ENCODE measurements at places on chromosomes 2 and 18.

DNA sequence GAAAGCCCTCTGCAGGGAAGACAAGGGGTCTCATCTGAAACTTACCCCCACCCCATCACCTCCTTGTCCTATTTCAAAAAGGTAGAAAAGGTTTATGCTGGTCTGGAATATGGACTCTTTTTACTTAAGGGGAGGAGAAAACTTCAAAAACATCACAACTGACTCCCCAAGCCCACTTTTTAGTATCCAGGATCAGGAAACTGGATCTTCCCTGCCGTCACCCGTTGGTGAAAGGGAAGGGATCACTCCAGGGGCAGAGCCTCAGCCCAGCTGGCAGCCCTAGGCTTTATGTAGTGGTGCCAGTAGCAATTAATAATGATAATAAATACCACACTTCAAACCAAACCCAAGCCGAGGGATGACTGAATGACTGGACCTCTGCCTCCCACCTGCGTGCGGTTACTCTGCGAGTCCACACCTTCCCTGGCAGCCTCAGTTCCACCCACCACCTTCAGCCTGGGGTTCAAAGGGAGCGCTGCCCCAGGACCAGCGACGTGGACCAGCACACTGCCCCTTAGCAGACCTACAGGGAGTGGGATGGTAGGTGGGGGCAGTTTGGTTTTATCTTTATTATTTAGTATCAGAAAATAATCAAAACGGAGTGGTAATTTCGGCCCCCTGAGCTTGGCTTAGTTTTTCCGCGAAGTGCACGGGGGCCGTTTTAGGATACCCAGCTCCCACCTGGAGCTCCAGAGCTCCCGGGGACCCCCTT, 4.9 kb upstream of the GATA6 start:
- DNase-seq, result no peak

DNA sequence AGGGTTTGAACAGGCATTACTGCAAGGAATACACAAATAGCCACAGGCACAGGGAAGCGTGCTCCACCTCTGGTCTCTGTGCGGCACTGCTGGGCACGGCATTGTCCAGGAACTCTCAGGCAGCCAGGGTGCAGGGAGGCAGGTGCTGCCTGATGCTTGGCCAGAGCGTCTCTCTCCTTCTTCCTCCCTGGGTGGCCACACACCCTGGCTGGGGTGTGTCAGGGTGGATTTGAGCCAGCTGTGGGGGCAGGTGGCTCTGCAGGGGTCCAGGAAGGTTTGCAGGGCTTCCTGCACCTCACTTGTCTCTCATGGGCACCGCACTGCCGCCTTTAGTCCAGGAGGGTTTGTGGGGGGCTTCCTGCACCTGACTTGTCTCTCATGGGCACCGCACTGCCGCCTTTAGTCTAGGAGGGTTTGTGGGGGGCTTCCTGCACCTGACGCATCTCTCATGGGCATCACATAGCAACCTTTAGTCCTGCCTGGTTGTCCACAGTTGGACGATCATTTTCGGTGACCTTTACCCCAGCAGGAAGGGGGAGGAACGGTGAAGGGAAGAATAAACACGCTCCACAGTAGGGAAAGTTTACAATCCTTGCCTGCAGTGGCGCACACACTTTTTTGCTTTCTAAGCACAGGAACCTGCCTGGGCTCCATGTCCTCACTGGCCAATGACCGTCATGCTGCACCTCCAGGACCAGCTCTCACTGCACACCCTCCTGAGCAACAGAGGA, 332.9 kb downstream of the EIPR1 start:
- DNase-seq, result no peak

DNA sequence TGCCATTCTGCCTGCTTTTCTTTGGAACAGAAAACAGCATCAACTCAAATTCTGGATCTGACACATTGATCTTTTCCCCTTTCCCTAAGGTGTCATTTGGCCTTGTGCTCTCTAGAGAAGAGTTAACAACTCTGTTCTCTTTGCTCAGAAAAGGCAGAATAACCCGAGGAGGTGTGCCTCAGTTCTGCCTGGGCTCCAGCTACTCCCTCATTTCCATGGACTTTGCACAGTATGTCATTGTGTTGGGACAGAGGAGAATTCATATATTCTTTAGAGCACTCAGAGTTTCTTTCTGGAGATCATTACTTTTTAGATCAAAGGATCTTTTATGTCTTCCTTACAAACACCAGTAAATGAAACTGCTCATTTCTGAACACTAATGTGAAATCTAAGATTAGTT, 249.1 kb downstream of the PHLPP1 start:
- no peak for DNase-seq

GRCh38 chr2:20168048-20168726, 56.7 kb downstream of the SDC1 start:
- no peak for DNase-seq

DNA sequence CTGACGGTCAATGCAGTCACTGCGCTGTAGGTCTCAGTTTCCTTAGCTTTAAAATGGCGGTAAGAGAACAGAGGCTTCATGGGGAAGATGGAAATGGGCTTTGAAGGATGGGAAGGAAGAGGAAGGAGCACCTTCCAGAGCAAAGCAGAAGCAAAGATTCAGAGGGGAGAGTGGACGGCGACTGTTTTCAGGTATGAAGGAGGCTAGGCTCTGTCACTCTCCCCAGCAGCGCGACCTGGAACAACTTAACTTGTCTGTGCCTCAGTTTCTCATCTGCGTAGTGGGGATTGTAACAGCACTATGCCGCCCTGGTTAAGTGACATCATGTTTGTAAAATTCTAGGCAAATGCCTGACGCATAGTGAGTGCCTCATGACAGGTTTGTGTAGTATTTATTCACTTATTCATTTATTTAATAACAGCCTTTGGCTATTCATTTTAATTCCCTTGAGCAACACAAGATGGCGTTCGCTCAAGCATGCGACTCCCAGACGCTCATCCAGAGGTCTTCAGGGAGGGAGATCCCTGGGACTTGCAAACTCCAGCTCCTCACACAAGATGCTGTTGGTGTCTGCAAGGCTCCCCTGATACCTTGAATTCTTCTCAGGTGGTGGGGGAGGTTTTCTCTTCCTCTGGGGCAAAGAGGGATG, 336.3 kb downstream of the DYSF start:
- no peak for DNase-seq

DNA sequence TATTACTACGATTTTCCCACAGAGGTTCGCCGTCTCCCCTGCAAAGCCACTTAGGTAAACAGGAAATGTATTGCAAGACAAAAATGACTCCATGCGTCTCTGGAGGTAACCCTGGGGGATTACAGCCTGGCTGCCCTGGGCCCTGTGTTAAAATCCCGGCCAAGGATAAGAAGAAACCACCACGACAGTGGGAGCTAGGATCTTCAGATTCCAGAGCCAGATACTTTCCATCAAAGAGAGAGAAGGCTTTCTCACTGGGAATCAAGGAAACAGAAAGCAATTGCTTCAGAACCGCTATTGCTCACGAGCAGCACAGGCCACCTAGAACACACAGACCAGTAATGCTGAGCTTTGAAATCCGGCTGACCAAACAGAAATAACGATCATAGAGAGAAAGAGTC, 97.9 kb upstream of the ZNF516 start:
- peak; percentile 45 for DNase-seq

DNA sequence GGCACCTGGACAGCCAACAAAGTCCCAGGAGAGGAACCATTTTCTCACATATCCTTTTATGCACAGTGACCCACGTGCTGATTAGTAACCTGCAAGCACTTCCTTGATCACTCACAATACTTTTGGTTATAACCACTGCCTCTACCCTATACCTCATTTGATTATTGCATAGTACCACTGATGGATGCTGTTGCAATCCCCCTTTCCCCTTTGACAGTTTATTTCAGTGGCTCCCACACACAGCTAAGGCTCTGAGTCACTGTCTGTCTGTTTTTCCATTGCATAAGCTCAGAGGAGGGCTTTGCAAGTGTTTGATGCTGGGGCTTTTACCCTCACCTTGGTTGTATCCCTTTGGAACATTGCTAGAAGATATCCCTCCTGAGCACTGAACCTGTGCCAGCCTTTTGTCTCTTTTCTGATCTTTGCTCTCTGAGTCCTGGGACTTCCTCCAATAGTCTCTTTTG, 101.7 kb upstream of the RBBP8 start:
- DNase-seq, result peak; percentile 95

- peak; percentile 24 for DNase-seq
These were observed 1615.8 kb upstream of the TMEFF2 start for GRCh38 chr2:193810533-193810932.
